ENCODE measurements at places on chromosomes 3 and 15.

- DNase-seq = no peak
Measured at GRCh38 chr3:46470831-46471230, 6.1 kb upstream of the LTF start.

DNA sequence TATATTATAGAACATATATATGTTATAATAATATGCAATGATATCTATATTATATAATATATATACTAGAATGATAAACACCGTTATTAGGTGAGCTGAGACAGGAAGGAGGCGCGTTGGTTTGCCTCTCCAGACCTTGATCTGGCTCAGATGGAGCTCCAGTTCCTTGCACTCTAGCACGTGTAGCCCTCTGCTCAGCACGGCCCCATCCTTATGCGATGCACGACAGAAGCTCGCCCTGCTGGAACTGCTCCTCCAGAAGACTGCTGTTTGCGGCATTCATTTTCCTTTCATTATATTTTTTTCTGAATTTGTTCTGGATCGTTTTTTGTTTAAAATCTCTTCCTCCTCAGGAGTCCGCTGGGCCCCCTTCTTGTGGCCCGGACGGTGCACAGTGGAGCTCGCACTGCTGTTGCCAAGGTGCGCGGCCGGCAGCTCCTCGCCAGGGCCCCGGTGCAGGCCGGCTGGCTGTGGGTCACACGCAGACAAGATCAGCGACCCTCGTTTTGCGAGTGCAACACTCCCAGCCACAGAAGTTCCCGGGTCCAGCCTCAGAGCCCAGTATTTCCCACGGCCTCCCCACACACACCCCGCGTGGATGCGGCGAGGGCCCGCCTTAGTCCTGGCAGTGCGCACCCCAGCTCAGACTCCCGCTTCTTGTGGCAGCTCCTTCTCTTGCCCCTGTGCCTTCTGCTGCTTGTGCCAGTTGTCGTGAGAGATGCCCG, 112.2 kb downstream of the CHL1 start:
- DNase-seq = no peak

DNA sequence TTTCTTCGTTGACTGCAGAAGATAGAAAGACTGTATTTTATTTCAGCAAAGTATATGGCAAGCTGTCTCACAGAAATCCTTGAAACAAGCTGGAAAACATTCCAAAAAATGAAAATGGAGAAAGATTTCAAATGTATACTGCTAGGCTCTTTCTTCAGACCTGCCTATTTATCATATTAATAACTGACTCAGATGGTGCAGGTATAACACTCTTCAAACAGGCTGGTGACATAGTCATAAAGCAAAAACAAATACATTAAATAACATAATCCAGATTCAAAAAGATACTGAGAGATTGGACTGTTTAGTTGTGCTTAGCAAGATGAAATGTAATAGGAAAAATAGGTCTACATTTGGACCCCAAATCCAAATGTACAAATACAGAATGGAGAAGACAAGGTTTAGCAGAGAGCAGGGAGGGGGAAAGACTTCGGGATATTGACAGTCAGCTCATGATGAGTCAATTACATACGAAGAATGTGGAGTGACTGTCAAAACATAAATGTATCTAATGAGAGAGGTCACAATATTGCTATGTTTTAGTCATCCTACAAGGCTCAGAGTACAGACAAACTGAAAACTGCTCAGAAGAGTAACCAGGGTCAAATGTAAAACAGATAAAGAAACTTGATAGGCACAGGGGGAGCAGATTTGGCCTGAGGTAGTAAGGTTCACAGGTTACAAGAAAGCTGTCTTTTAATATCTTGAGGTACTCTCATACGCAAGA, 88.7 kb downstream of the DMXL2 start:
- no peak for DNase-seq

GRCh38 chr3:20079621-20080020, 39.4 kb downstream of the KAT2B start:
- no peak for DNase-seq

DNA sequence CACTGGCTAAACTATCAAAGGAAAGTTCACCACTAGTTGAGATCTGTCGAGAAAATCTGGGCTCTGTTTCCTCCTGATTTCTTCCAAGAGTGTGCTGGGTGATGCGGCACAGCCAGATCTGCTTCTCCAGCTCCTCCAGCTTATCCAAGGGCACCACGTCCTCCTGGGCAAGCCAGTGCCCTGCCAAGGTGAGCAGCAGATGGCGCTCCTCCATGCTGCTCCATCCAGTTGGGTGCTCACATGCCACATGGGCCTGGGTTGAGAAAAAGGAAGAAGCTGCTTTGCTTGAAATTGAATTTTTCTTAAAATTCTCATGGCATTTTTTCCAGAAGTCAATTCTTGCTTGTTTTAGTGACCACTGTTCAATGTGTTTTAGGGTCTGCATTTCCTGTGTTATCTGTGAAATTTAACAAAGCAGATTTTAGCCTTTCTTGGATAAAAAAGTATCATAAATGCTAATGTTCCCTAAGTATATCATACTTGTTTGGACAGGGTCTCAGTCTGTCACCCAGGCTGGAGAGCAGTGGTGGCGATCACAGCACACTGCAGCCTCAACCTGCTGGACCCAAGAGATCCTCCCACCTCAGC, 47.3 kb downstream of the EIF3J start:
- DNase-seq = peak; percentile 68

DNA sequence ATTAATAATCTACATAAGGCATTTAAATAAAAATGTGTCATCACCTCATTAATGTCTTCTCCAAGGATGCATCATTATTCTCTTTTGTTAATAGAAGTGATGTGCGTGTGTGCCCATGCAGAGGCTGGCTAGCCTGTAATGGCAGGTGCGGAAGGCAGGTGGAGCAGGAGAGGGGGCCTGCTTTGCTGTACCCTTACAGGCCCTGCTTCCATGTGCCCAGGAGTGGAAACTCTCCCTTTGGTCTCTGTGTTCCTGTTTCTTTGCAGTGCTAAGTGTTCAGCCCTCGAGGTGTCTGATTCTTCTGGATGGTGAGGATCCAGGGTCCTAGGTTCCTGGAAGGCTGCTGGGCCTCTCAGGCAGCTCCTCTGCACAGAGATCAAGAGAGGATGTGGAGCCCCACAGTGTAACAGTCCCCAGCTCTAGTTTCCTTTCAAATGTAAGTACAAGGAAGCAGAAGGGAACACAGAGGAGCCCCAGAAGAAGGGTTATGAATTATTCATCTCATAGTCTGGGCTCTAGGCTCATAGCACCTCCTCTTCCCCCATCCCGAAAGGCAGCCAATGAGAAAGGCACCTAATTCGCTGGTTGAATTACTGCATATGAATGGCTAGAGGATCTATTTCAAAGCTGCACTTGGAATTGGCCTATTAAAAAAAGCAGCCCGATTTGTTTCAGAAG, 39.2 kb upstream of the AGBL1 start:
- no peak for DNase-seq

DNA sequence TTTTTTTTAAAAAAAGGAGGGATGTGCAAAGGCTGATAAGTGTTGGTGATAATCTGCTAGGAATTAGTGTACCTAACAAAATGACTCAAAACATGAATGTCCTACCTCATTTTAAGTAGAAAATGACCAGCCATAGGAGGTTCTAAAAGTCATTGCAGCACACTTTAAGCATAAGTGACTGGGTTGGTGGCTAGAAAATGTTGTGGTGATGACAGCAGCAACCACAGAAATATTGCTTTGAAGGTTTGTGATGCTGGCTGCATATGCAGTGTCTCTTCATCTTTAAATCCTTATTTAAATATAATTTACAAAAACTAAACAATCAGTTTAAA, 55.2 kb downstream of the CMSS1 start:
- DNase-seq = no peak

DNA sequence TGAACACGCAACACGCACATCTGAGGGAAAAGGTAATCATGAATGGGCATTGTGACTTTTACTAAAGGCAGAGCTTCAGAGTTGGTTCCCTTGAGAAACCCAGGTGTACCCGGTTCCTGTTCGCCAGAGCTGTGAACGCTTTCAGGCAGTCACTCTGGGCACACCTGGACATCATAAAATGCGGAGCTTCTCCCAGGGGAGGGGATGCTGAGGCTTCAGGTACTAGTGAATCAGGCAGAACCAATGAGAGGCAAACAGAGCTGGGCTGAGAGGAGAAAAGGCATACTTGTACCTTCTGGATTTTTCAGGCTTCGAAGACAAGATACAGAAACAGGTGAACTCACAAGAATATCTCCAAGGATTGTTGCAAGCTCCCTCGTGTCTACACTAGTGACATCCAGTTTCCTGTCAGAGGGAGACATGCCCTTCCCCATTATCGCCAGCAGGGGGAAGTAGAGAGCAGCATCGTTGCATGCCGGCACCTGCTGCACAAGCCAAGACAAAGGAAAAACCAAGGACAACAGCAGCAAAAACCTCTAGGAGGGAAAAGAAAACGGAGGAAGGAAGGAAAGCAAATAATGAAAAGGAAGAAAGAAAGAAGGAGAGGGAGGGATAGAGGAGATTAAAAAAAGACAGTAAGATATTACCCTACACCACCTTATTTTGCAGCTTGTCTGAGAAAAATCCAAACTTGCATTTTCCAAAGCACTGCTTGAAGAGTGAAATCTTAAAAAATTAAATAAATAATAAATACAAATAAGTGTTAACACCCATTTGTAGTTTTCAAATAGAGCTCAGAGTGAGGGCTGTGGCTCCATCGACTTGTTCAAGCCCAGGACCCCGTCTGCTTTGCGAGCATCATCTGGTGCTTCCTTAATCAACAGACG, 2.0 kb downstream of the AHSG start:
- DNase-seq = peak; percentile 77

- DNase-seq = no peak
Measured at GRCh38 chr15:91555312-91555711, 298.2 kb upstream of the SLCO3A1 start.

GRCh38 chr3:8964436-8965370, 1.4 kb upstream of the RAD18 start:
- no peak for DNase-seq

DNA sequence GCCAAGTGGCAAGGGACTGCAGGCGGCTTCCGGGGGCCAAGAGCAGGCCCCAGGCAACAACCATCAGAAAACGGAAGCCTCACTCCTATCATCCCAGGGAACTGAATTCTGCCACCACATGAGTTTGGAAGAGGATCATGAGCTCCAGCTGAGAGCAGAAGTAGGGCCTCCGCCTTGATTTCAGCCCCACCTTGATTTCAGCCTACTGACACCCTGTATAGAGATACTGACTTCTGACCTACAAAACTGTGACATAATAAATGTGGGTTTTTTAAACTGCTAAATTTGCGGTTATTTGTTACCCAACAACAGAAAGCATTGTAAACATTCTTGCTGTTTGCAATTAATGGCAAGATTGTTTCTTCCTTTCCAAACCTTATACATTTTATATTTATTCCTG, 21.6 kb upstream of the RARRES1 start:
- no peak for DNase-seq

DNA sequence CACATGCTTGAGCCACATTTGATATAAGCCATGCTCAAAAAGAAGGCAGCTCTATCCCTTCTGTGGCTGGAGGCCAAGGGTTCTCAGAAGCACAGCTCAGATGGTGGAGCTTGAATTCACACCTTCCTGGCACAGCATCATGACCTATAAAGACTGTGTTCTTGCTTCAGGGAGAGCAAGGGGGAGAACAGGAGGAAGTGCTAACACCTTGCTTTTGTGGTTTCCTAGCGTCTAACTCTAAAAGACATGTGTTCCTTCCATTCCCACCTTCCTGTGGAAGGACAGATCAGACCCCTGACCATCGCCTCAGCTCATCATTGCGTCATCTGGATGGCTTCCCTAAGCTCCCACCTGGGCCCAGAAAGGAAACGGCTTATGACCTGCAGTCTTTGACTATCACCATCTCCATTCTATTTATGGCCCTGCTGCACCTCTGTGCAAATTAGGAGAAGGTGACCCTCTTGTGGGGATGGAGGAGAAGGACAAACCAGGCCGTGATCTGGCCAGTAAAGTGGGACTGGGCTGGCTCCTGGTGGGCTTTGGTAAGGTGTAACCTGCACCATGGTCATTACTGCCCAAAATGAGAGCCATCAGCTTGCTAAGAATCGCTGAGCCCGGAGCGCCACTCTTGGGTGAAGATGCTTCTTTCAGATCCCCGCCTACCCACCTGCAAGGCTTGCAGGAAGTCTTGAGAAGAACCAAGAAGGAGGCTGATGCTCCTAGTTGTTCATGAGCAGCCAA, 128.5 kb downstream of the SERPINI1 start:
- no peak for DNase-seq

- no peak for DNase-seq
Measured at GRCh38 chr3:141594357-141594756, 107.5 kb downstream of the RASA2 start.

DNA sequence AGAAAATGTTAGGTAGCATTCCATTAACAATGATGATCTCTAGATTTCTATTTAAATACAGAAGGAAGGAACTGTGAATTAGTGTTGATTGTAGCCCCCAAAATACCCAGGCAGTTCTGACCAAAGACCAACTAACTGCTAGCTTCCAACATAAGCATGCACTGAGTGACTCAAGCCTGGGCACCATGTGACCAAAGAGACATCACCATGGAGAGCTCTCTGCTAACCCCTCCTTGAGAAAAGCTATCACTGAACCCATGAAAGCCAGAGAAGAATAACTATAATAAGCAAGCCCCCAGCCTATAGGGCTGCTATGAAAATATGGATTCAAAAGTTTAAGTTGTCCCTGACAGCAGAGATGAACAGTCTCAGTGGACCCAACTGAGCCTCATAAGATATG, 310.2 kb downstream of the ULK4 start:
- DNase-seq = no peak

GRCh38 chr3:116018646-116019045, 395.3 kb downstream of the GAP43 start:
- DNase-seq = no peak

- peak; percentile 18 for DNase-seq
Measured at GRCh38 chr3:52238193-52238760, 681 bp downstream of the TWF2 start.

GRCh38 chr15:60419753-60420152, 22.0 kb upstream of the ANXA2 start:
- no peak for DNase-seq

- no peak for DNase-seq
Measured at GRCh38 chr3:129357616-129358015, 70.8 kb downstream of the EFCAB12 start.

DNA sequence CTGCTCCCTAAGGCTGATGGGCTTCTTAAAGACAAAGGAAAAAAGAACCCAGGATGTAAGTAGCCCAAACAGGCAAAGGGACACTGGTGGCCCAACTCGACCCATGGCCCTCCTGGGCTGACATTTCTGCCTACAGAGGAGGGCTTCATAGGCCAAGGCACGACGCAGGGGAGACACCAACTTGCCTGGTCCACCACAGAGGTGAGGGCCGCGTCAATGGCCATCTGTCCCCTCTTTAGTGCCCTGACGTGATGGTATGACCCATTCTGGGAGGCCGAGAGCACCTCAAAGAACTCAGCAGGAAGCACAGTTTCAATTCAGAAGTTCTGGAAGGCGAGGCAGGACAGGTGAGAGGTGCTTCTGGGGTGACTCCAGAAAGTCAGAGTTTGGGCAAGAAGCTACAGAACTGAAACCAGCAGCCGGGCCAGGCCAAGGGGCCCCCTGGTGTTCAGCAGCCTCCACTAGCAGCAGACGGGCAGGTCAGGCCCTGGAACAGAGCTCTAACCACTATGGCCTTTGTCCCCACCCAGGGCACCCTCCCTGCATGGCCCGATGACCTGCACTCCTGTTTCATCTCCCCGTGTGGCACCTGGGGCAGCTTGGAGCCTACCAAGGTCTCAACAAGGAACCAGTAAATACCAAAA, 45.1 kb downstream of the HMCES start:
- DNase-seq = no peak
